ENCODE measurements at places on chromosomes 12 and 14.

- no peak for DNase-seq
Observed at GRCh38 chr14:81137316-81137715, 83.4 kb downstream of the GTF2A1 start.

- DNase-seq = no peak
Observed at GRCh38 chr14:104439625-104440024, 139.9 kb upstream of the C14orf180 start.

GRCh38 chr14:59474172-59474571, 9.0 kb upstream of the GPR135 start:
- no peak for DNase-seq

GRCh38 chr12:73935817-73936216, 601.8 kb upstream of the ATXN7L3B start:
- no peak for DNase-seq

- no peak for DNase-seq
Observed at GRCh38 chr12:112847708-112848337, 56.3 kb downstream of the RPH3A start.

GRCh38 chr14:51079085-51079484, 15.8 kb downstream of the TRIM9 start:
- DNase-seq = no peak

DNA sequence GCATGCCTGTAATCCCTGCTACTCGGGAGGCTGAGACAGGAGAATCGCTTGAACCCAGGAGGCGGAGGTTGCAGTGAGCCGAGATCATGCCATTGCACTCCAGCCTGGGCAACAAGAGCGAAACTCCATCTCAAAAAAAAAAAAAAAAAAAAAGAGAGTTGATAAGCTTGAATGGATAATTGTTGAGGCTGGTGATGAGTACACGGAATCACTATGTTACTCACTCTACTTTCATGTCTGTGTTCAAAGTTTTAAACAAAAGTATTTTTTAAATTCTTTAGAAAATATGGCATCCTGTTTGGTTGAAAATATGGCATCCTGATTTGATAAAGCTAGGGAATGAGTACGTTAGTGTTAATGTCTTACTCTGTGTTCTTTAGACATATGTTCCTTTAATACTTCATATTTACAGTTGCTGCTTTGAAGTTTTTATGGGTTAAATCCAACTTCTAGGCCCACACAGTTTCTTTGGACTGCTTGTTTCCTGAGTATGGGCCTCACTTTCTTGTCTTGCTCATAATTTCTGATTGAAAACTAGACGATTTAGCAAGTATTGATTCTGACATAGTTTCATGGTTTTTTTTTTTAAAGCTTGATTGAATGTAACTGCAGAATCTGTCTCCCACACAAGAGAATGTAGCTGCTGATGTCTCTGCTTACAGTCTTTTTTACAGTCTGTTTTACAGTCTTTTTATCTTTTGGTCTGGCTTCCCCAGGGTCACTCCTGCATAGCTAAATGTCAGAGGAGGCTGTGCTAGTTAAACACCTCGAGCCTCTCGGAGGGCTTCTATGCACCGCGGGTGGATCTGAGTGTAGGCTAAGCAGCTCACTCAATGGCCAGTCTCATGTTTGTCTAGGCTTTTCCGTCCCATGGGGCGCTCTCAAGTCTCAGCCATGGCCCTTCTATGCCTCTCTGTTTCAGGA, 14.1 kb upstream of the FBLN5 start:
- DNase-seq = no peak
